NT2/D1 (cell line): ENCODE measurements at places on chromosomes 6 and 20.

DNA sequence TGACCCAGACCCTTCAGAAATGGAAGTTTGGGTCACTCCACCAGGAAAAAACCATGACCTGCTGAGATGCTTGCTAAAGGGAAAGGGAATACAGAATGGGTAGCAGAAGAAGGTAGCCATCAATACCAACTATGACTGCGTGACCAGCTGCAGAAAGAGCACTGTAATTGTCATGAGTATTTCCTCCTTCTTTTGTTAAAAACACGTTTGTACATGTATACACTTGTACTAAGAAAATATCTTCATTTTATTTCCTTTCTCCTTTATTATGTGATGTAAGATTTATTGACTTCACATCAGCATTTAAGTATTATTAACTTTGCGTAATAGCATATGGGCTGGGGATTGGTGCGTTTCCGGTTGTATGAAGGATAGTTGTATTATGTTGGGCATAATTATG, 12.6 kb upstream of the MUC21 start:
- no peak for DNase-seq

DNA sequence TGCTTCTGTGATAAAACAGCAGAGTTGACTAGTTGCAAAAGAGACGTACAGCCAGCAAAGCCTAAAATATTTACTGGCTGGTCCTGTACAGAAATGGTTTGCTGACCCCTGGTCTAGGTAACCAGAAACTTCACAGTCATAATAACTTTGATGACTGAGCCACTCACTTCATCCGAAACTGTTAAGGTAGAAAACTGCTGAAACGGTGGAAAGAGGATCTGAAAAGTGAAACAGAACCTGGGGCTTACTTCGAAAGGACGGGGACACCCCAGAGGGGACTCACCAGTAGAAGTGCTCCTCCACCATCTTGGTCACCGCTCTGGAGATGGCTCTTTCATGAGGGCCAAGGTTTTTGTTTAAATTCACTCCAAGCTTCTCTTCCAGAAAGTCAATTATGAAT, 16.4 kb downstream of the FAXC start:
- DNase-seq: no peak

DNA sequence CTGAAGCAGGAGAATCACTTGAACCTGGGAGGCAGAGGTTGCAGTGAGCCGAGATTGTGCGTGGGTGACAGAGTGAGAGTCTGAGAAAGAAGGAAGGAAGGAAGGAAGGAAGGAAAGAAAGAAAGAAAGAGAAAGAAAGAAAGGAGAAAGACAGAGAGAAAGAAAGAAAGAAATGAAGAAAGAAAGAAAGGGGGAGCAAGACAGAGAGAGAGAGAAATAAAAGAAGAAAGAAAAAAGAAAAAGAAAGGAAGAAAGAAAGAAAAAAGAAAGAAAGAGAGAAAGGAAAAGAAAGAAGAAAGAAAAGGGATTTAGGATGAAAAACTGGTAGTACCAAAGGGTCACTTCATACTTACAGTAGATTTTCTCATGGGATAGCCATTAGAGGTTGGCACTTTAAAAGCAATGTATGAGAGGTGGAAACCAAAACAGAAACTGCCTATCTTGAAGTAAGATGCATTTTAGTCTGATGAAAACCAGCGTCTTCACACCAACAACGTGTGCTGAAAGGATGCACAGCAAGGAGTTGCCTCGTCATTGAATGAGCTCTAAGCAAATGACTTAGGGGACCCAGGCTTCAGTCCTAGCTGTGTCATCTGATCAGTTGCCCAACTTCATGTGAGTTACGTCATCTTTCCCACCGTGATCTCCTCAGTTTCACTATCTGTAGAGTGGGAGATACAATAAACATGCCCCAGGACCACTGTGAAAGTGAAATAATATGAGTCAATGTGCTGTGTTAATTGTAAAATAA, 133.9 kb upstream of the NEDD9 start:
- no peak for DNase-seq

- no peak for DNase-seq
These were observed 70.6 kb upstream of the PMEPA1 start for GRCh38 chr20:57780398-57780797.

DNA sequence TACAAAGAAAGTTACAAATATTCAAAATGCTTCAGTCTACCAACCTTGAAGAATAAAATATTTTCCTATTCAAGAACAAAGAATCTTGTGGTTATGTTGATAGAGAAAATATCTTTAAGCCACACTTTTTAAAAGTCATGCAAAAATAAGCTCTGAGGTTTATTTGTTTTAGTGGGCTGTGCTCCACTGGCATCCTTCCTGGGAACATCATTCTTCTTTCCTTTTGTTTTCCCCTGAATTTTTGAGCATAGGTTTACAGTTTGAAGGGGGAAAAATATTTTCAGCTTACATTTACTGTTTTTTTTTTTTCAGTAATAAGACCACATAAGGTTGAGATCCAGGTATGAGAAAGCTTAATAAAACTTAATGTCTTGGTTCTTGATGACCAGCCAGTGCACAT, 72.0 kb upstream of the BACH2 start:
- no peak for DNase-seq

- no peak for DNase-seq
These were observed 24.4 kb downstream of the MAP1LC3A start for GRCh38 chr20:34582911-34583310.

GRCh38 chr6:141103246-141103645, 1029.5 kb upstream of the GJE1 start:
- no peak for DNase-seq

DNA sequence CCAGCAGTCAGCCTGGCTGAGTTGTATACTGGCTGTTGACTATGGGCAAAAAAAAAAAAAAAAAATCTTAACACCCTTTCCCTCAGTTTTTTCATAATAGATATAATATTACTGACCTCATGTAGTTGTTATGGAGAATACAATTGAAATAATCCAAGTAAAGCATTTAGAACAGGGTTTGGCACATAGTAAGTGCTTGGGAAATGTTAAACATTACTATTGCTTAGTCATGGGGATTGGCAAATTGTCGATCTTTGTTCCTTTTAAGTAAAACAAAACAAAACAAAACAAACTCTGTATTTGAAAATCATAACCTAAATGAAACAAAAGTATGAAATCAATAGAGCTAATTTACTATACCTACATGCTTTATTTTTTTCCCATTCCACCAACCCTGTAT, 458.4 kb downstream of the GRIK2 start:
- no peak for DNase-seq

DNA sequence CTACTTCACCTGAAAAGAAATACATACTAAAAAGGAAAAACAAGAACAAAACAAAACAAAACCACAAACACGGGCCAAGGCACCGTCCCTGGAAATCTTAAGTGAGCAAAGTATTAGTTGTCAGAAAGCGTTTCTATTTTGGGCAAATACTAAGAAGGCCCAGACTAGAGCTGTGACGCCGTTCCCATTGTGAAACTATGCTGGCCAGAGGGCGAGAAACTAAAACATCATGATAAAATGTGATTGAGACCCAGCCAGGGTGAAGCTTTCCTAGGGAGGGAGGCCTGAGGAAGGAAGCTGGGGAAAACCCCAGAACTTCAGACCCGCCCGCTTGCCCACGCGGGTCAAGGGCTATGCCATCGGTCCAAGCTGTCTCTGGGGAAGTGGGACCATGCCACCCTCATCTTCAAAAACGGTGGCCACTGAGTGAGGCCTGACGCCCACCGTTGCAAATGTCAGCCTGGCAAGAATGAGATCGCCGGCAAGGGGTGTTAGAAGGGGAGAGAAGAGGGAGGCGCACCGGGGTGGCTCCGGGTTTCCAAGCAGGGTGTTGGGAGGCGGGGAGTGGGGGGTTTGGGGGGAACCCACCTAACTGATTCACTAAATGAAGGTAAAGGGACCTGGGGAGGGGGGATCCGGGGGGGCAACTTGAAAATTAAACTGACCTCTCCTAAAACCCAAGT, 1950.9 kb upstream of the DEFB115 start:
- no peak for DNase-seq

DNA sequence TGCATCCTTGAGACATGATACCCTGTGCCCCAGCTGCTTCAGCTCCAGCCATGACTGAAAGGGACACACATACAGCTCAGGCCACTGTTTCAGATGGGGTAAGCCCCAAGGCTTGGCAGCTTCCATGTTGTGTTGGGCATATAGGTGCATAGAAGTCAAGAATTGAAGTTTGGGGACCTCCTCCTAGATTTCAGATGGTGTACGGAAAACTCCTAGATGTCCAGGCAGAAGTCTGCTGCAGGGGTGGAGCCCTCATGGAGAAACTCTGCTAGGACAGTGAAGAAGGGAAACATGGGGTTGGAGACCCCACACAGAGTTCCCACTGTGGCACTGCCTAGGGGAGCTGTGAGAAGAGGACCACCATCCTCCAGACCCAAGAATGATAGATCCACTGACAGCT, 1379.0 kb upstream of the MAP3K7 start:
- no peak for DNase-seq

DNA sequence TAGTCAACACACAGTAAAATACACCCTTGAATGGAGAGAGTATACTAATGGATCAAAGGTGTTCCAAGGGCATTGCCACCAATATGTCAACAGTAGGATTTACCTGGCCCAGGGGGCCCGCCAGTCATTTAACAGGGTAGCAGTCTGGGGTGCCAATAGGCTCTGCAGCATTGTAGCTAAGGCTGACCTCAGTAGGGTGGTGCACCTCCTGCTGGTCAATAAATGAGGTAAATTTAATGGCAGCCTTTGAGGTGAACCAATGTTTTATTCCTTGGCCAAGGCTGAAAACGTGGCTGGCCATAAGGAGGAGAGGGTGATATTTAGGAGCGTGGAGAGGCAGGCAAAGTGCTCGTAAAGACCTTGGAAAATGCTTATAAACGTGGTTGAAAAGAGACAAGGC, 147.2 kb downstream of the RPS12 start:
- DNase-seq: no peak

DNA sequence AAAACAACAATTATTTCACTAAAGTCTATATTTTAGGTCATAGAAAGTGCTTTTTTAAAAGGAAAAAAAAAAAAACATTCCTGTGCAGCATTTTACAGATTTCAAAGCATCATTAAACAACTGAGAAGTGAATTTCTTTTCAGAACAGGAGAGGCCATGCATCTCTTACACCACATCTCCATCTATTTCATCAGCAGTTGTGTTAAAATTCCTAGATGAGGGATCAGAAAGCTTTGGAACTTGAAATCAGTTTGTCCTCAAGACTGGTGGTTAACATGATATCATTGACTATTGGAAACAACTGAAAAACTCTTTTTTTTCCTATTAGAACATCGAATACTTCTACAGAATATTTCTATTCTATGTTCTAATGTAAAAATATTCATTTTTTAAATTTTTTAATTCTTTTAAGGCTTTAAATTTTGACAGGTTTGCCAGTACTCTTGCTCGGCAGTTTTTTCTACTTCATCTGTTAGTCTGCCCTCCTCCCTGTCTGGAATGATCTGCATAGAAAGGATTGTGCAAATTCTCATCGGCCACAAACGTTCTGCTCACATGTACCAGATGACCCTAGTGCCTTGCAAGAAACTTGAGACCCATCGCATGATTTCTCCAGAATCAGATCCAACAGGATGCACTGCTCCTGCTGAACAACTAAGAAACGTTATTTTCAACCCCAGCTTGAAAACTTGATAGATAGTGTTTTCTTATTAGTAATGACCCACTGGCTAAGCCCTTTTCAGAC, 411.0 kb upstream of the AGPAT4 start:
- DNase-seq: no peak

GRCh38 chr6:6701864-6702263, 113.3 kb downstream of the LY86 start:
- no peak for DNase-seq

- no peak for DNase-seq
These were observed 87.4 kb downstream of the CD24 start for GRCh38 chr6:106886922-106887797.

DNA sequence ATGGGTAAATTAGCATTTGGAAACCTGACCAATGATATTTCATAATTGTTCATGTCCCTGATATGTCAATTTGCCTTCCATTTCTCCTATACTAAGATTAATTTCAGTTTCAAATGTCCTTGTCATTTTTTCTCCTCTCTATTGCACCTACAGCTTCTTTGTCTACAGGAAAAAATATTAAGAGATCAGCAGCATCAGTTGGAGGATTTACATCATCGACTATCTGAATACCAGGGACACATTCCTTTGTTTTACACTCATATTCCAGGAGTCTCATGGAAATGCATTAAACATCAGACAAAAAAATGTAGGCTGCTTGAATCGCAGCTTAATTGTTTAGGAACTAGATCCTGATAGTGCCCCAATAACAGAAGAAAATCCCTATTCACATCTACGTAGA, 188.2 kb downstream of the PRKN start:
- DNase-seq: no peak

GRCh38 chr6:166861961-166862286, 94.4 kb downstream of the RNASET2 start:
- no peak for DNase-seq

- DNase-seq: no peak
These were observed 45.3 kb downstream of the NINL start for GRCh38 chr20:25539742-25540672.

- DNase-seq: no peak
These were observed 30.0 kb upstream of the KIF6 start for GRCh38 chr6:39755231-39755630.

- DNase-seq: no peak
These were observed 71.7 kb downstream of the FOXO3 start for GRCh38 chr6:108632441-108632840.

DNA sequence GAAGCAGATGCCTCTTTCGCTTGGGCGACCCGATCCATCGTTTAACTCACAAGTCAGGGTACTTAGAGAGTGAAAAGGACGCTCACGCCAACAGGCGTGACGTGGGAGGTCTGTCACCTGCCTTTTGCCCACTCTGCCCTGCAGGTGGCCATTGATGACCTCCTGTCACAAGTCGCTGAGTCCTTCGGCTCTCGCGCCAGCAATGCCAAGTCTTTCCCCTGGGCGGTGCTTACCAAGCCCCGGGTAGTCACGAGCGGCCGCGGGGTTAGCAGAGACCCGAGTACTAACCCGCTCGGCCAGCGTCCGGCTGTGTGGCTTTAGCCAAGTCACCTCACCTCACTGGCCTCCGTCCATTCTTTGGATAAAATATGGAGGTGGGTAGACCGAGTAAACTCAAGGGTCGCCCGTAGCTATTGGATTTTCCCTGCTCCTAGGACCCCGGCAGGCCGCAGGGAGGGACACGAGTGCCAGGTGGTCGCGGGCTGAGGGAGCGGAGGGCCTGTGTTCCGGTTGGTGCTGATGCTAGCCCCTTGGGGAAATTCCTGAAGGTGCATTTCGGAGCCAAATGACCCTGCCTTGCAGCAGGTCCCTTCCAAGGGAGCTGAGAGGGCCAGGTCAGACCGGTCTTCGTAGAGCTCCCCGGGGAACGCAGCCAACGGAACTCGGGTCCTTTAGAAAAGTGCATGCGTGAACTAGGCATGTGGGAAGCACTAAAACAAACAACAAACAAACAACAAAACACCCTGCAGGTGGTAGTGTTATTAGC, 668 bp downstream of the PKIB start:
- DNase-seq: no peak
